Tongue (tissue), 3 donors: ENCODE measurements at places on chromosomes 5 and 9.

- DNase-seq, result no peak
These were observed 750.3 kb downstream of the MAT2B start for GRCh38 chr5:164255598-164256213.

- DNase-seq, result no peak
These were observed 181.7 kb upstream of the S1PR3 start for GRCh38 chr9:88809355-88810161.

- peak; percentile 70 for DNase-seq
These were observed 21.5 kb upstream of the CAST start for GRCh38 chr5:96640696-96641095.

GRCh38 chr9:107866711-107867311 lies 377.2 kb upstream of the KLF4 start:
- DNase-seq, result no peak

GRCh38 chr5:179151286-179152118 lies 91.3 kb downstream of the ZNF354C start:
- no peak for DNase-seq
